Activated T-helper 9 cell treated with anti-CD3 and anti-CD28 coated beads, Interleukin-2, amount 50 U/mL, for 16 hours (primary cell): ENCODE measurements at places on chromosomes 4 and X.

DNA sequence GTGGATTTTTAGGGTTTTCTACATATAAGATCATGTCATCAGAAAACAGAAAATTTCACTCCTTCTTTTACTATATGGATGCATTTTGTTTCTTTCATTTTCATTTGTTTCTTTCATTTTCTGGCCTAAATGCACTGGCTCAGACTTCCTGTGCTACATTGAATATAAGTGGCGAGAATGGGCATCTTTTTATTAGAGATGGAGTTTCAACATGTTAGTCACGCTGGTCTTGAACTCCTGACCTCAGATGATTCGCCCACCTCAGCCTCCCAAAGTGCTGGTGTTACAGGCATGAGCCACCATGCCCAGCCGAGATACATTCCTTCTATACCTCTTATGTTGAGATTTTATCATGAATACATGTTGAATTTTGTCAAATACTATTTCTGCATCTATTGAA is 61.8 kb downstream of the BRWD3 start:
- no peak for DNase-seq

DNA sequence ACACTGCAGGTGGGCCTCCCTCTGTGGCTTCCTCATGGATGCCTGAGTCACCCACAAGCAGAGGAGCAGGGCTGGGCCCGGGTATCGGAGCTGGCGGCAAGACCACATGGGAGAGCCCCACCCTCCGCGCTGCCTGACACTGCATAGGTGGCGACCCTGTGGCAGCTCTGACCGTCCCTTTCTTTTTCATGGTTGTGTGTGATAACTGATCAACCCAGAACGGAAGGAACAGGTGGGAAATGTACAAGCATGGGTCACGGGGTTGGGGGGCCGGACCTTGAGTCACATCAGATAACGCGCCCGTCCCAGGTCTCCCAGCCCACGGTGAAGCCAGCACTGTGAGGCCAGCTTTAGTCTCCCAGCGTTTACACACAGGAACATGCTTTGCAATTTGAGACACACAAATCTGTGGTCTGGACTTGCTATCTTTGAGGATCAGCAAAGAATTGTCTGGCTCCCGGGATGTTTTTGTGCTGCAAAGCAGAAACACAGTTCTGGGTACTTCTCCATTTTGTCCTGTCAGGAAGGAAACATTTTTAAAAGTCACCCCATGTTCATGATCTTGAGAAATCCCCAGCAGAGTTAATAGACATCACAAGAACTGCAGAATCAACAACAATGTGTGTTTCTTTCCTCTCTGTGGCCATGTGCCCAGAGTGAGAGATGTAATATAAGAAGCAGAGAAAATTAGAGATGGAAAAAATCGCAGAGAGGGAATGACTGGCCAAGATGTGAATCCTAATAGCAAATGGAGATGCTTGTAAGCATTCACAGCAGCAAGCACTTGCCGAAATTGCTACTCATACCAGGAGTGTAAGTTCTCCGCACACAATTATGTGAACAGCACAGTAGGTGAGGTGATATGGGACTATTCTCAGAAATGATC is 70.1 kb upstream of the CBR4 start:
- no peak for DNase-seq

DNA sequence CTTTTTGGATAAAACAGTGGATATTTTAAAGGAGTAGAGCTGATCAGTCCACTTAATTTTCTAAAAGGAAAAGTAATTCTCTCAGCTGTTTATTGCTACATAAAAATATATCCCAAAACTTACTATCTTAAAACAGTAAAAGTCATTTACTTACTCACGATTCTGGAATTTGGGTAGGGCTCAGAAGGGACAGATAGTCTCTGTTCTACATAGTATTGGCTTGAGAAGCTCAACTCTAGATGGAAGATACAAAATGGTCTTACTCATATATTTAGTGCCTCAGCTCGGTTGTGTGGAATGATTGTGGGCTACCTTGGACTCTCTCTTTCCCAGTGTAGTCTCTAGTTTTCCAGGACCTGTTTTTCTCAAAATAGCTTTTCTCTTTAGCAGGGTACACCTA is 691.5 kb upstream of the POU3F4 start:
- no peak for DNase-seq

DNA sequence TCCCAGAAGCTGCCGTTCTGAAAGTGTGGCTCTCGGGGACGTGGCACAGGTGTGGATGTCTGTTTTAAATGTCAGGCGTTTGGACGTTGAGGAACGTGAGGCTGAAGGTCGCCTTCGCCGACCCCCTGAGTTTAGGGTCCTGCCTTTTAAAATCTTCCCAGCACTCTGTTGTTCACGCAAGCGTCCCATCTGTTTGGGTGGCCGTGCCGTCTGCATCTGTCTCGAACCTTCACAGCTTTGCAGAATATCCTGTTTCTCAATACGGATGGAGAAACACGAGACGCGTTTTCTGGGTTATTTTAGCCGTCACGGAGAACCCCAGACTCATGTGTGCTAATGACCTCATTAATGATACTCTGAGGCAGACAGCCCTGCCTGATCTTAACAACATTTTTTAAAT is 31.5 kb downstream of the SHOX start:
- no peak for DNase-seq

DNA sequence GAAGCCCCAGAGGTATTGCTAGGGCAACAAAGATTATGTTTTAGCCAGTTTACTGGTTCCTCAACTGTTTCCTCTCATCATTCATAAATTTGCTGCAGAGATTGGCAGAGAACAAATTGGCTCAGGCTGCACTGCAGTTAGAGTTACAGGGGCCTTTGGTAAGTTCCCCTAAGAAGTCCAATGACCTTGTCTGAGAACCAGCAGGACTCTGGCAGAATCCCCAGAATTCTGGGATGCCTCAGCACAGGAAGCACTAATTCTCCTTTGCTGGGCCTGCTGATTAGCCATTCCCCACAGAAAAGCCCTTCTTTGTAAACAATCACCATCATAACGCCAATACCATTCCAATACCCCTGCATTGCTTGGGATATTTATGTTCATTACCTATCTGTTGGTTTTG is 151.3 kb downstream of the USP46 start:
- no peak for DNase-seq

- no peak for DNase-seq
These were observed at the start of gene DGAT2L6 for GRCh38 chrX:70176938-70177533. Gene DGAT2L6 (plus strand): TSS chrX:70177483. CDS start chrX:70177583, 100 bp downstream.

- no peak for DNase-seq
These were observed 85.4 kb downstream of the GPRIN3 start for GRCh38 chr4:89222170-89222569.

- no peak for DNase-seq
These were observed 71.6 kb downstream of the MCUB start for GRCh38 chr4:109631532-109632108.
